HCT116 (cell line): ENCODE measurements at places on chromosomes 3 and 15. TPM values are rescaled to one million over a fixed set of nuclear protein-coding genes. Genes with fewer than 3 reads are reported as not detected.

Gene KLHL40
- not detected for total RNA-seq

Gene IL16
- 0.81 TPM for total RNA-seq

Gene FOXB1
- not detected for total RNA-seq

Gene NKIRAS1
- total RNA-seq: 12.0 TPM

Gene CLDN16
- not detected for total RNA-seq

Gene LDHAL6B
- not detected for total RNA-seq

Gene PPARG
- total RNA-seq: 71.6 TPM

Gene CA12
- total RNA-seq: 1.8 TPM

Gene IGSF10
- total RNA-seq: 0.02 TPM

Gene ZNF501
- total RNA-seq: 0.12 TPM

Gene IGSF11
- total RNA-seq: not detected

Gene ECE2
- not detected for total RNA-seq

Gene PRSS50
- total RNA-seq: not detected

GRCh38 chr3:10505050-10505790 lies at the start of gene ATP2B2:
Gene ATP2B2 (minus strand): TSS chr3:10505586. CDS start chr3:10449543, 56,043 bp downstream.
- DNase-seq: no peak

GRCh38 chr15:58380280-58380945 lies 51.4 kb upstream of the LIPC start:
- no peak for DNase-seq

DNA sequence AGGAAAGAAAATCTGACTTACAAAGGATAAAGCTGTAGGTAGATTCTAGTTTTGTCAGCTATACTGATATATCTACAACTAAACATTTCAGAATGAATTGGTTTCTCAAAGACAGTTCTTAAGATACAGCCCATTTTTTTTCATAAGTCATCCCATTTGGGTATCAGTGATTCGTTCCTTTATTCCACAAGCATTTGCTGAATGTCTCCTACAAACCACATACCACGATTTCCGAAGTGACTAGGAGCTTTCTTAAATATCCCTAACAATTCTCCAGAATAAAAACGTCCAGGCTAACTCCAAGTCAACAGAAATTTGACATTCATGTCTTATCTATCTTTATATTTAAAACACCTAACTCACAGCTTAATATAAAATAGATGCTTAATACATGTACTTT lies 59.8 kb downstream of the TP53BP1 start:
- DNase-seq: no peak

DNA sequence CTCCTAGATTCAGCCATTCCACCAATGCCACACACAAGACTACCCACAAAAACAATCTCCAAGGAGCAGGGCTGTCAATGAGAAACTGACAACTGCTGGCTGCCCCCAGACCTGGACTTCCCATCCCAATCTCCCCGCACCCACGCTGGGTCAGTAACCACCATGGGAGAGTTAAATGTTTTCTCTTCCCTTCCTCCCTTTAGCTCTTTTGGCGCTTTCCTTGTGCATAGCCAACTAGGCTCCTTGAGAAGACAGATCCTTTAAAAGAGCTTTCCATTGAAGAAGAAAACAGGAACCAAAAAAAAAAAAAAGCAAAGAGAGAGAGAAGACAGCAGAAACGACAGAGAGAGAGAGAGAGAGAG lies 8.3 kb downstream of the BCL6 start:
- no peak for DNase-seq

GRCh38 chr15:64870353-64870752 lies 28.6 kb downstream of the PLEKHO2 start:
- DNase-seq: no peak

GRCh38 chr3:127748754-127749327 lies 73.5 kb downstream of the MGLL start:
- DNase-seq: no peak

DNA sequence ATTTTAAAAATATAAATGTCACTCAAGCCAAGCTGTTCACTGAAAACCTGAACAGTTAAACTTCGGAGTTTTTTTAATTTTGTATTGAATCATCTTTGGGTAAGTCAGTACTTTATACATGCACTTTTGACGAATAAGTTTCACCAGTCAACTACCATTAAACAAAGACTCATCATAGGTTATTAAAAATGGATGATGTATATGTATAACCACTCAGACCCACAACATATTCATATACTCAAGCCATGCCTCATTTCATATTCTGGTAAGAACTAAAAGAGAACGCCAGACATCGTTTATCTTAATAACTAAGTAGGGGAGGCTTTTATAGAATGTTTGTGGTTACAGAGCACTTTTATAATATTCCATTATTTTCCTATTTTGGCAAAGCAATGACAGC lies 18.3 kb downstream of the MSL2 start:
- DNase-seq: no peak

- DNase-seq: no peak
Observed at GRCh38 chr3:188471723-188472122, 317.8 kb downstream of the LPP start.

- no peak for DNase-seq
Observed at GRCh38 chr3:80233576-80233975, 465.8 kb upstream of the ROBO1 start.

DNA sequence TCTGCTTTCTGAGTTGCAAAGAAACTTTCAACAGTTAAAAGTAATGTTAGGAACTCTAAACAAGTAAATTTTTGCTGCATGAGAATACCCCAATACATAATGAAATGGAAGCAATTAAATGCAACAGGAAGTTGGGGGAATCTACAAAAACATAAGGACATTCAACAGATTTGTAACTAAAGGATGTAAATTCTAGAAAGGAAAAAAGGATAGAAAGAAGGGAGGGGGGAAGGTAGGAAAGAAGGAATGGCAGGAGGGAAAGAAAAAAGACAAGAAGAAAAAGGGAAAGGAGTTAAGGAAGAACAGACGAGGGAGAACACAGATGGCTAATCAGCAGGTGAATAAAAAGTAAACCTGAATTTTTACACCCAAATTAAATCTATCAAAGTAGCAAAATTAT lies 22.3 kb upstream of the ANP32A start:
- DNase-seq: no peak

- peak; percentile 88 for DNase-seq
Observed at GRCh38 chr3:52998771-52999513, 46.9 kb downstream of the SFMBT1 start.

- DNase-seq: no peak
Observed at GRCh38 chr3:122886946-122887345, 92.1 kb downstream of the SLC49A4 start.

GRCh38 chr3:28547677-28548076 lies 199.1 kb upstream of the AZI2 start:
- DNase-seq: no peak

DNA sequence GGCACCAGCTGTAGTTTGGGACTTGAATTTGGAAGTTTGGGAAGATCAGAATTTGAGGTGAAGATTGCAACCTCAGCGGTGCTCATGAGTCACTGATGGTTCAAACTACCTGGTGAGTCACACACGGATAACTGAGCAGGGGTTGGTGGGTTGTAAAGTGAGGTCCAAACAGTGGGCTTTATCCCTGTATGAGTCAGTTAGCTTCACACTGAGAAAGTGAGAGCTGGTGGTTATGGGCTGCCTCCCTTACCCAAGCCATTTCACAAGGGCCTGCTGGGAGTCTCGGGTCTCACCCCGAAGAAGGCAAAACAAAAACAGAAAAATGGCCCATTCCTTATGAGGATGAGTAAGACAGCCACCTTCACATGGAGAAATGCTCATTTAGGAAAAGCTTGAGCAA lies 77.0 kb downstream of the ITGA11 start:
- peak; percentile 64 for DNase-seq

- DNase-seq: no peak
Observed at GRCh38 chr15:80710635-80711554, 15.8 kb downstream of the ABHD17C start.

DNA sequence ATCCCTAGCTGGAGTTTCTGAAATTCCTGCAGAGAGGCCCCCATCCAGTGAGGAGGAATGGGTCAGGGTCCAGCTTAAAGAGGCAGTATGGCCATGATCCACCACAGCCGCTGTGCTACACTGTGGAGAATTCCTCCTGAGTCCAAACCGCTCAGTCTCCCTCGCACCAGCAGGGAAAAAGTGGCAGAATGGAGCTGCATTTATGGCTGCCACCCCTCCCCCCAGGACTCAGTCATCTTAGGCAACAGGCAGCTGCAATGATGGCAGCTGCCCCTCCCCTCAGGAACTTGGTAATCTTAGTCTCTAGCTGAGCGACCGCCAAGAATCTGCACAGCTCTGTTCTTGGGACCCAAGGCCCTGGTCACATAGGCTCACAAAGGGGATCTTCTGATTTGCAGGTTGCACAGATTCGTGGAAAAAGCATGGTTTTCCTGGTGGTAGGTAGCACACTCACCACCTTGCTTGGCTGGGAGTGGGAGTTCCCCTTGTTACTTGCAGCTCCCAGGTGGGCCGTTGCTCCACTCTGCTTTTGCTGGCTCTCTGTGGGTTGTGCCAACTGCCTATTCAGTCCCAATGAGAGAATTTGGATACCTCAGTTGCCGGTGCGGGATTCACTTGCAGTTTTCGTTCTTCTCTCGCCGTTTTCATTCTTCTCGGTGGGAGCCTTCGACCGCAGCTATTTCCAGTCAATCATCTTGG lies 204.1 kb downstream of the STXBP5L start:
- DNase-seq: no peak

- no peak for DNase-seq
Observed at GRCh38 chr3:124826703-124827102, 60.5 kb downstream of the ITGB5 start.

GRCh38 chr3:143956838-143957237 lies 14.8 kb upstream of the DIPK2A start:
- DNase-seq: no peak

DNA sequence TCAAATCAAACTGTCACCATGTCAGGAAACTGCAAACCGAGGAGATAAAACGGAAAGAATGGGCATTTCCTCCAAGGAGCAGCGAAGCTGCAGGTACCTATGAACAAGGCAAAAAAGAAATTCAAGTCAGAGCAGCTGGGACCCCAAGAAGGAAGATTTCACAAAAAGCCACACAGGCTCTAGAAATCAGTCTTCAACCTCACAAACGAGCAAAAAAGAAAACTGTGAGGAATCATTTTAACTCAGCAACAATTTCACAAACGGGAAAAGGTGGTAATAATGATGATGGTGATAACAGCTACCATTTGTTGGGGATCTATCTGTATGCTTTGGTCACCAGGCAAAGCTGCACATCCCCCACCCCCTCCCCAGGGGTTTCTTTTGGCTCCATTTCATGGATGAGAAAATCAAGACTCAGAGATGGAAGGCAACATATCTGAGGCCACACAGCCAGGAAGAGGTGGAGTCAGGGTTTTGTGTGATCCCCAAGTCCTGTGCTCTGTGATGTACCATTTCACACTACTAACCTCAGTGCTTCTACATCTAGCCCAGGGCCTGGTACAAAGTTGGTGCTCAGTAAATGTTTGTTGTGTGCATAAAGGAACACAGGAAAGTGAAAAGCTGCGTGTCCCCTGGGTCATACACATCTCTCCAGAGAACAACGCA lies 109.9 kb downstream of the IQSEC1 start:
- DNase-seq: no peak

DNA sequence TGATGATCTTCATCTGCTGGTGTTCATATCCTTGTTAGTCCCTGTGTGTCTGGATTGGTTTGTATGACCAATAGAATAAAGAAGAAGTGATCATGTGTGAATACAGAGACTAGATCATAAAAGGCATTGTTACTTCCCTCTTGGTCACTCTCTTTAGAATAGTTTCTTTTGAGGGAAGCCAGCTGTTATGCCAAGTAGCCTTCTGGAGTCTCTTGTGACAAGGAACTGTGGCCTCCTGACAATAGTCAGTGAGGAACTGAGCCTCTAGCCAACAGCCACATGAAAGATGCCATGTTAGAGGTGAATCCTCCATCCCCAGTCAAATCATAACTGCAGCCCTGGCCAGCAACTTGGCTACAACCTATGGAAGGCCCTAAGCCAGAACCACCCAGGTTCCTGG lies 63.0 kb upstream of the SMAD3 start:
- DNase-seq: no peak

DNA sequence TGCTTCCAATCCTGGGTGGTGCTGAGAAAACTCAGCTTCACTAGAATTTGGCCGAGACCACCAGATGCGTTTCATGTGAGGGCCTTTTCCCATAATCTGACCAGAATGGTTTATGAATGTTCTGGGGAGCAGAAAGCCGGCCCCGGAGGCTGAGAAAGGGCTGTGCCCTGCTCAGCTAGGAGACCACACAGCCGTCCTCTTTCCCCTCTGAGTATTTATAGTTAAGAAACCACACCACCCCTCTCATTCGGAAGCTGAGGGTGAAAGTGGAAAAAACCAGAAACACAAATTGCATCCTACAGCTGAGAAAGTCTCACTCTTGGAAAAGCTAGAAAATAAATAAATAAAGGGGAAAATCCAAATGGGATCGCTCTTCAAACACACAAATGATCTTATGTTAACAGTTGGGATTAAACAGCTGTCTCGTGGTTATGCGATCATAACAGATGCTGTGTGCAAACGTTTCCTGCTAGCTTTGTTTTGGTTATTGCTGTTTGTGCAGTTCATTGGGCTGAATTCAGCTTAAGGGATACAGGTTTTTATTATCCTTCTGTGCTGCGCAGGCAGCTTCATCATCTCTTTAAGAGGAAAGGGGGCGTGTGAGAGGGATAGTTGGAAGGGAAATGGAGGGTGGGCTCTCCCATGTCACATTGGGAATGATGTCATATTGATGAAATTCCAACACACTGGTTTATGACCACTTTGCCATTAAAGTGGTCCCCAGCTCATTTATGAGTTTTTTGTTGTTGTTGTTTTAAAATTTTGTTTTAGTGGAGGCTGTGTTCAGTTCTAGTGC lies 1026.2 kb upstream of the NR2F2 start:
- DNase-seq: no peak

DNA sequence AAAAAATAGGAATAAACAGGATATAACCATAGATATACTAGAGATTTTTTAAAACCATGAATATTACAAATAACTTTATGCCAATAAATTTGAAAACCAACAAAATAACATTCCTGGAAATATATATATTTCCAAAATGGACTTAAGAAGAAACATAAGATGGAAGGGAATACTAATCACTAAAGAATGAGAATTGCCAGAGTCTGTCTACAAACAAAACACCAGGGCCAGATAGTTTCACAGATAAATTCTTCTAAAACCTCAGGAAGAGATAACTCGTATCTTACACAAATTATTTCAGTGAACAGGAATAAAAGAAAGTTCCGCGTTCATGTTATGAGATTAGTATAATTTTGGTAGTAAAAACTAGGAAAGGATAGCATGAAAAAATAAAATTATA lies 107.3 kb downstream of the HERC1 start:
- DNase-seq: no peak

- no peak for DNase-seq
Observed at GRCh38 chr3:1848935-1849334, 249.7 kb upstream of the CNTN4 start.

DNA sequence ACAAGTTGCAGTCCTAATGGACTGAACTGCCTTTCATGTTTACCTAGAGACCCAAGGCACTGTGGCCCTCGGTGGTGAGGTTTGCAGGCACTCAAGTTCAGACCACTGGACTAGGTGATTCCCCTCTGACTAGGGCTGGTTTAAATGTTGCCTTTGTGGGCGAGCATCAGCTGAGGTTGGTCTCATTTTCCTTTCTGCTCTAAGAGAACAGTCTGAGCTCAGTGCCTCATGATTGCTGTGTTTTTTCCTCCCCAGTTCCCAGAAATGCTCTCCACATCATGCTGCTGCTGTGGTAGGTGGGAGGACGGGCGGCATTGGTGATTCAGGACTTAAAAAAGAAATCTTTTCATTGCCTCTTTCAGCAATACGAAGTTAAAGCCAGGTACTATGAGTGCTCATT lies 237.2 kb downstream of the MBNL1 start:
- DNase-seq: no peak
